Stimulated activated CD4-positive, alpha-beta T cell treated with anti-CD3 and anti-CD28 coated beads, TNF-alpha, amount 100 ng/mL, for 1 hour (primary cell): ENCODE measurements at places on chromosomes 11 and 22.

DNA sequence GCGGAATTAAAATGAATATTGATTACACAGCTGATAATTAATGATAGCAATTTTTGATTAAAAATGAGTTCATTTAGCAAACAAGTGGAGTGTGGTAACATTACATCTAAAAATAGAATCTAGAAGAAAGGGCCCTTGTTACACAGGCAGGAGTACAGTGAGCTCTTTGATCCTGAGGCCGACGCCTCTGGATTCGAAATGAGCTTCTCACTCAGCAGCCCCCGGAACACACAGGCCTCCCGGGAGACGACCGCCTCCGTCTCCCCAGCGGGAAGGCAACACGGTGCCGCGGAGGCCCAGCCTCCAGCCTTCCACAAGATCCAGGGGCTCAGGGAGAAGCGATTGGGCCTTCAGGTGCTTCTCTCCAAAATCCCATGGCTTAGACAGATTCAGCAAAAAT, 379.1 kb downstream of the BRD1 start:
- DNase-seq, result no peak

GRCh38 chr22:23496445-23496833, 83.7 kb downstream of the IGLL1 start:
- no peak for DNase-seq

GRCh38 chr11:75311858-75312288, 39.6 kb downstream of the ARRB1 start:
- no peak for DNase-seq

DNA sequence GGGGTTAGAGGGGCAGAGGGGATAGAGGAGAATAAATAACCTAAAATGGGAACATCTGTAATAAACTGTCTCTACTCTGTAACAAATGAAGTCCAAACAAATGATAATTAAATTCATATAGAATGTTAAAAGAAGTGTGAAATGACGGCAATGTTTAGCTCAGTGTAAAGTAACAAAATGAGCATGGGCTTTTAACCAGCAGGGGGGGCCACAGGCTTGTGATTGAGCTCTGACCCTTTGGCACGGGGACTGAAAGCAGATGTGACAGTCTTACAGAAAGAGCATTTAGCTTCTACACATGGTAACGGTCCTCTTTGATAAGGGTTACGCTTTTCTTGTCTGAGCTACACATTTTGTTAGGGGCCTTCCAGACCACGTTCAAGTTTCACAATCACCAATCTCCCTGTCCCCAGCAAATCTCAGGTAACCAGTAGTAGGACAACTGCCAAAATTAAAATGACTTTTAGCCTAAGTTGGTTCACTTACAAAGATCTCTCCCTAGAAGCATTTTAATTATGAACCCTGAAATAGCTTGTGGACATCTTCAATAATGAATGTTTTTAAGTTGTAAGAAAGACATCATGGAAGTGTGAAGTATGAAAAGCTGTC, 262.5 kb downstream of the DCDC1 start:
- DNase-seq, result peak; percentile 5

GRCh38 chr11:70506986-70507385, 108.7 kb downstream of the CTTN start:
- no peak for DNase-seq

GRCh38 chr11:117730208-117730800, 66.7 kb downstream of the DSCAML1 start:
- DNase-seq, result no peak

DNA sequence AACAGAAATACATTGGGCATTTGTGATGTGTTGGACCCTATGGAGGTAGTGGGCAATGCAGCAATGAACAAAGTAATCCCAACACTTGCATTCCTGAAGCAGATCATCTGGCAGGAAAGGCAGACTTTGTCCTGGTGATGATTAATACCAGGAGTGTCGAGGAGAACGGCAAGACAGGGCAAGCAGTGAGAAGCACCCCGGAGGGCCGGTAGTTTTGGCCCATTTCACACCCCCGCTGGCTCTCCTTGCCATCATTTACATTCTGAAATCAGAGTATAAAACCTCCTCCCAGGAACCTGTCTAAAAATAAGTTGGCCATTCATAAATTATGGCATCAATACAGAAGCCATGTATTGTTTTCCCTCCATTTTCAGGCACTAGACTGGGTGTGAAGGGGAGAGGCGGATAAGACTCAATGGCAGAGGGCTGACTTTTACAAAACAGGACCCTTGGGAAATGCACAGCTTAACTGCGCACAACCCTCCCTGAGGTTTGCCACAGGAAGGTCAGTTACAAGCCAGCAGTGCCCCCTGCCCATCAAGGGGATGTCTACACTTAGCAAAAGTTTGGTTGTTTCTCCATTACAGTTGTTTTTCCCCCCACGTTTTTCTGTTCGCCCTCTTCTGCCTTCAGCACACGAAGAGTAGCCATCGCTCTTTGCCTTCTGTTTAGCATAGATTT, 55.6 kb downstream of the OPCML start:
- no peak for DNase-seq

DNA sequence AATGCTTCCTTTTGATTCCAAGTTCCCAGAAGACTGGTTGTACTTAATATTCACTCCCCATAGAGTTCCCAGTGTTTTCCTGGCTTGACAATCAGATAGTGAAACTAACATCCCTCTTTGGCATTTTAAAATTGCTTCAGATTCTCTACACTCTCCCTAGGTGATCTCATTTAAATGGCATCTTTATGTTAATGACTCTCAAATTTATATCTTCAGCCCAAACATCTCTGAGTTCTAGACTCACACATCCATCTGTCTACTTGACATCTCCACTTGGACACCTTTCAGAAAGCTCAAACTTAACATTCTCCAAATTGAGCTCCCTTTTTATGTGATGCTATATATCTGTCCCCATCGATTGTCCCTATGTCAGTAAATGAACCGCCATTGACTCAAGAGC, 232.0 kb downstream of the NTM start:
- DNase-seq, result no peak

- no peak for DNase-seq
Measured at GRCh38 chr11:76141901-76142588, 64.3 kb downstream of the WNT11 start.

- no peak for DNase-seq
Measured at GRCh38 chr11:11909727-11910126, 68.0 kb downstream of the USP47 start.

- no peak for DNase-seq
Measured at GRCh38 chr11:95767498-95767897, 22.1 kb downstream of the FAM76B start.
